ENCODE measurements at places on chromosomes 7 and 10. TPM values are rescaled to one million over a fixed set of nuclear protein-coding genes. Genes with fewer than 3 reads are reported as not detected.

The CTAGE4 gene
- total RNA-seq = 1.2 TPM

The NEUROD6 gene
- total RNA-seq = not detected

The CPN1 gene
- total RNA-seq = not detected

The GOT1 gene
- 83.5 TPM for total RNA-seq

The SUGCT gene
- 1.2 TPM for total RNA-seq

The IFIT1B gene
- total RNA-seq = not detected

The FOXI2 gene
- total RNA-seq = not detected

The DENND2A gene
- not detected for total RNA-seq

The SUN3 gene
- not detected for total RNA-seq

The EPHA1 gene
- 2.4 TPM for total RNA-seq

- no peak for DNase-seq
Measured at GRCh38 chr10:77004917-77005564, 632.6 kb downstream of the KCNMA1 start.

- DNase-seq = no peak
Measured at GRCh38 chr10:28878236-28878970, 201.1 kb downstream of the BAMBI start.

DNA sequence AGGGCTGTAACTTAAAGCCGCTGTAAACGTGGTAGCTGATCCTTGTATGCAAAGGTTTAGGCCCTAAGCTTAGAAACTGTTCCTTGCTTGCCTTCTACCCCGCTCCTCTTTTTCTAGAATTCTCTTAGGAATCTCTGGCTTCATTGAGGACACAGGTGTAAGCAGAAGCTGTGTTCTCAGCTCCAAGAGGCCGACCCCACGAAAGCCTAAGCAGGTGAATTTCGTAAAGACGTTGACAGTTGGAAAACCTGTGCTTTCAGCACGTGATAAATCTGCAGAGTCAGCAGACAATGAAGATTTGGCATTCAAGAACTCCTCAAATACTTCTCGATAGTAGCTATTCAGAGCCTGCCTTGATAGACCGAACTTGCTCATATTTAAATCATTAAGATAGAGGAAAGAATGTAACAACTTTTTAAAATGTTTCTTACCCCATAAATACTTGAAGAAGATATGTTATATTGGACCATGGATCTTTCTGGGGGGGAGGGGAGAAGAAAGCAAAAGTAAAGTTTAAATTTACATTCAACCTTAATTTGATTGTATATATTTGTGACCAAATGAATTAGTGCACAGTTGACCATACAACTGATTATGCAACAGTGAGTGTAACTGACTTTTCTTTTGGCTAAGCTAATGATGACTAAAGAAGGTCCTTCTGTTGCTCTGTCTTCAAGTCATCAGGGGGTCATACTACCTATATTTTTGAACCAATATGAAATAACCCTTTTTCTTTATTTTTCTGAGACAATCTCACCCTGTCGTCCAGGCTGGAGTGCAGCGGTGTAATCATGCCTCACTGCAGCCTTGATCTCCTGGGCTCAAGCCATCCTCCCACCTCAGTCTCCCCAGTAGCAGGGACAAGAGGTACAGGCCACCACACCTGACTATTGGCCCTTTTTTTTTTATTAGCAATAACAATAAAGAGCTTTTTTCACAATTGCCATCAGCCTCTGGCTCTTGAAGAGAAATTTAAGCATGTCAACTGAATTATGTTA lies 1.2 kb upstream of the GDI2 start:
- no peak for DNase-seq

DNA sequence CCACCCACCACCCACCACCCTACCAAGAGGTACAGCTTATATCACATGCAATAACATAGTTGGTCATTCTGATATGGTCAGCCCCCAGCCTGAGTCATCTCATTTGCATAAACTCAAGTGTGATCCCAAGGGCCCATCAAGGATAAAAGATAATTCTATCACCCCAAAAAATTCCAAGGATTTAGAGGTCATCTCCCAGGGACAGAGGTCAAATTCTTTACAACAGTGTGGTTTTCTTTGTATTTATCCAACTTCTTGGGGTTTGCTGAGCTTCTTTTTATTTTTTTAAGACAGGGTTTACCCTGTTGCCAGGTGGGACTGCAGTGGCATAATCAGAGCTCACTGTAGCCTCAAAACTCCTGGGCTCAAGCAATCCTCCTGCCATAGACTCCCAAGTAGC lies 9.4 kb upstream of the GTPBP10 start:
- no peak for DNase-seq

- DNase-seq = no peak
Measured at GRCh38 chr7:11478882-11479281, 353.1 kb downstream of the THSD7A start.

- peak; percentile 81 for DNase-seq
Measured at GRCh38 chr7:114825423-114825951, 96.4 kb upstream of the MDFIC start.

- DNase-seq = no peak
Measured at GRCh38 chr10:7547829-7548228, 118.9 kb downstream of the ITIH5 start.

GRCh38 chr7:5550831-5551230 lies 127.2 kb upstream of the TNRC18 start:
- DNase-seq = no peak

DNA sequence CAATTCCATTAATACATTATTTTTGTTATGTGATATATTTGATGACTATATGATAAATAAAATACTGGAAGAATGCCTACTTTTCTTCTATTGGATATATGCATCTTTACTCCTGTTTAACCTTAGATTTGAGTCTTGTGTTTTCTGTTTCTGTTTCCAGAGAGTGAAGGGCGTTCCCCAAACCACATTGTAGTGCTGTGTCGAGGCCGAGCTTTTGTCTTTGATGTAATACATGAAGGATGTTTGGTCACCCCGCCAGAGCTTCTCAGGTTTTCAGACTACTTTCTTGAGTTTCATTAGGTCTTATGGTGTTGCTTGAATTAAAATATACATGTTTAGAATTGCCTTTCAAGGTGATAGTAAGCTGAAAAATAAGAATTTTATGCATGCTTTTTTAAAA lies 23.8 kb downstream of the CROT start:
- peak; percentile 45 for DNase-seq

- no peak for DNase-seq
Measured at GRCh38 chr7:37429435-37429791, 19.3 kb downstream of the ELMO1 start.

DNA sequence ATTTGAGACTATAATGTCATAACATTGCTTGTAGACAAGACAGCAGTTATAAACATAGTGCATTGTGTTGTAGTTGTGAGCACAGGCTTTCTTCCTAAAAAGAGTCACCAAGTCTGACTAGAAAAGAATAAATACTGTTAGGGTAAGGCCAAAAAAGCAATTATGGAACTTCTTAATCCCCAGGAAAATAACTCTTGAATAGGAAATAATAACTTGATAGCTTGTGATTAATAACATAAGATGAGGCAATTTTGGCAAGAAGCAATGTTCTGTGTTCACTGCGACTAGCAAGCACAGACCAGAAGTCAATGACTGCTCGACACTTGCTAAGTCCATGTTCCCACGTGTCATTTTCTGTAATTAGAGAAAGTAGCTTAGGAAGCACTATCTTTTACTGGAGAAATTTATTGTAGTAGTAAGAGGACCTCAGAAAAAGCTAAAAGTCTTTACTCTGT lies 97.1 kb downstream of the AGMO start:
- no peak for DNase-seq

GRCh38 chr10:76309741-76310587 lies 878.5 kb downstream of the LRMDA start:
- DNase-seq = no peak

DNA sequence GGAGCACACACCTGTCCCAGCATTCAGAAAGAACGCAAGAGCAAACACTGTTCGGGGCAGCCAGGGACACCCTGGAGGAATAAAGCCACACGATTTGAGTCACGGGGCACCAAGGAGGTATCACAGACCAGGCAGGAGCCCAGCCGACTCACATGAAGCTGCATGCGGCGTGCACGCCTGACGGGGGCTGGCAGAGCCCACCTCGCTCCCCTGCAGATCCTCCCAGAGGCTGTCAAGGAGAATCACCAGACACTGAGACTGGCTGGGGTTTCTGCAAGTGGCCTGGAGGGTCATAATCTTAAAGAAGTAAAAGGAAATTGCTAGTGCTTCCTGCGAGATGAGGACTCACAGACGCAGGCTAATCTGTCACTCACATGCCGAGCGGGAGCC lies 61.6 kb downstream of the TCERG1L start:
- no peak for DNase-seq

DNA sequence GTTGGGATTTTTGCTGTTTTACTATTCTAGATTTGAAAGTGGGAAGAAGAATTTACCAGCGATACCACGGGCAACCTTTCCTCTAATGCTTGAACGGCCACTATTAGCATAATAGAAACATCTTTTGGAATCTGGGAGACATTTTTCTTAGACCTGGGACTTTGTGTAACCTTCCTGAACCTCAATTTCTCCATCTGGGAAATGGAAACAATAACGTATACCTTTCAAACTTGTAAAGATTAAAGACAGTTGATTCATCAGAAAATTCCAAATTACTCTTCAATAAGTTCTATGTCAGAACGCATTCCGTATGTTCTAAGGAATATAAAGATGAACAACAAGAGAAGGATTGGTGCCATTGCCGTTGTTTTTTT lies 453 bp upstream of the RNLS start:
- DNase-seq = no peak

DNA sequence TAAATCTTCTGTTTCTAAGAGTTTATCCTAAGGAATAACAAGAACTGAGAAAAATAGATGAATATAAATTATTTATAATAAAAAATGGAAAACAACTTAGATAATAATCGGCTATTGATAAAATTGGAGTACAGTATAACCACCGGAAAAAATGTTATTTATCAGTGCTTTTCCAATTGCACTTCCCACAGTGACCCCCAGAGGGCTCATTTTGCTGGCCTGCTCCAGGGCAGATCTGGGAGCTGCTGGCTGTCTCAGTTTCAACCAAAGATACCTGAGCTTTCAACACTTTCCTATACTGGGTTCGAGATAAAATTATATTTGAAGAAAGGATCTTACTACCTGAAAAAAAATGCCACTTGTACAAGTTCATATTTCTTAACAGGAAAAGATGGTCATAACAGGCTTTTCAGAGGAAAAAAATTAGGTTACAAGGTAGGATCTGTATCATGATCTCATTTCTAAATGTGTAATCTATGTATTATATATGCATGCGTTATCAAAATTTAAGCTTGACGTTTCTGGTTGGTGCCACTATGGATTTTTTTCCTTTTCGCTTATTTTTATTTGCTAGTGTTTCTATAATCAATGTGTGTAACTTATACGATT lies 165.7 kb downstream of the NPSR1 start:
- peak; percentile 75 for DNase-seq

DNA sequence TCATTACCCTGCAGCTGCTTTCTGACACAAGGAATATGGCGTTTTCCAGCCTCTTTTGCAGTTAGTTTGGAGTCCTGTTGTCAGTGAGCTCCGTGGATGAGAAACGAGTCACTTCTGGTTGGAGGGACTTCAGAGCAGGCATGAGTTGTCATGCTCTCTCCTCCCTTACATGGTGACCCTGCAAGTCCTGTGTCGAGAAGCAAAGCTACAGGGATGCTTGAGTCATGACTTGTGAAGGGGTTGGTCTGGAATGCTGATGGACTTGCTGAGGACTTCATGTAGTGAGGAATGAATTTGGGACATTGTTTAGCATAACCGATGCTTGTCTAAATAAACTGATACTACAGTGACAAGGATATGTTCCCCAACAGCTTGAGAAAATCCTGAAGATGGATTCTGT lies 108.8 kb downstream of the ADCYAP1R1 start:
- DNase-seq = no peak

DNA sequence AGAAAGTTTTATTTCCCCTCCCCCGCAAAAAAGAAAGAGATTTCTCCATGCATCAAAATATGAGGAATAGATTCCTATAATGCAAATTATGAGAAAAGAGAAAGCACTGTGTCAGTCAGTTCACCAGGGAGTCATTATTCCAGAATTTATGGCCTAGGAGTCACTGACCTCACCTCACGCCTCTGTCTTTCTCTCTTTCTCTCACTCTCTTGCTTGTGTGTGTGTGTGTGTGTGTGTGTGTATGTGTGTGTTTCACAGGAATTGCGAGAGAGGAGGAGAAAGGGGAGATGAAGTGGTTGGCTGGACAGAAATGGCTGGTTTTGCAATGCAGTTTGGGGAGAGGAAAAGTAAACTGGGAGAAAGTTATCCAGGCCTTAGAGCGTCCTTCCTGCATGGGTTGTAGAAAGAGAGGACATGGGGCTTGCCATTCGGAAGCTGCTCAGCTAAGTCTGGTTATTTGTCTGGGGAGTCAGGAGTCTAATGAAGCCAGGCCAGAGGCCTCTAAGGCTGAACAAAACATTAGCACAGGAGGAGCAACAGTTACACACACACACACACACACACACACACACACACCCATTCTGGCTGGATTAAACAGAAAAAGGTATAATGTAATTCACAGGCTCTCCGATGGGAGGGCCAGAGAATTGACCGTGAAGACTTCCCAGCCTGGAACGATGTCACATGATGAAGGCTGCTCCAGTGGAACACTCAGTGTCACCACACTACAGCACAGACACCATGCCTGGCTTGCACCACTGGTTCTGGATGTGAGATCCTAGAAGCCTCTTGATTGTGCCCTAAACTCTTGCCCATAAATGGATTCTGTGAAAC lies 12.8 kb upstream of the FFAR4 start:
- DNase-seq = no peak

GRCh38 chr7:22452960-22453558 lies 46.9 kb downstream of the STEAP1B start:
- no peak for DNase-seq

GRCh38 chr7:150380463-150380862 lies 1.3 kb downstream of the ZNF775 start:
- no peak for DNase-seq

DNA sequence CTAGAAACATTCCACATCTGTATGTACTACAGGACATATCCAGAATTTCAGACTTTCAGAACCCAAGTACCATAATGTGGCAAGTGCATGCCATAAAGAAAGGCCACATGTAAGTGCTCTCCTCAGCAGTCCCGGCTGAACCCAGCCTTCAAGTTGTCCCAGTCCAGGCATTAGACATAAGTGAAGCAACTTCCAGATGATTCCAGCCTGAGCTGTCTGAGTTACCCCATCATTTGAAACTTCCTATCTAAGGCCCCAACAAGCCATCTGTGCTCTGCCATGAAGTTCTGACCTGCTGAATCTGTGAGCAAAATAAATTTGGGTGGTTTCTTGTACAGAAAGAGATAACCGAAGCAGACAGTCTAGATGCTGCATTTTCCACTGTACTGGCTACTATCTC lies 218.8 kb downstream of the IPMK start:
- no peak for DNase-seq

DNA sequence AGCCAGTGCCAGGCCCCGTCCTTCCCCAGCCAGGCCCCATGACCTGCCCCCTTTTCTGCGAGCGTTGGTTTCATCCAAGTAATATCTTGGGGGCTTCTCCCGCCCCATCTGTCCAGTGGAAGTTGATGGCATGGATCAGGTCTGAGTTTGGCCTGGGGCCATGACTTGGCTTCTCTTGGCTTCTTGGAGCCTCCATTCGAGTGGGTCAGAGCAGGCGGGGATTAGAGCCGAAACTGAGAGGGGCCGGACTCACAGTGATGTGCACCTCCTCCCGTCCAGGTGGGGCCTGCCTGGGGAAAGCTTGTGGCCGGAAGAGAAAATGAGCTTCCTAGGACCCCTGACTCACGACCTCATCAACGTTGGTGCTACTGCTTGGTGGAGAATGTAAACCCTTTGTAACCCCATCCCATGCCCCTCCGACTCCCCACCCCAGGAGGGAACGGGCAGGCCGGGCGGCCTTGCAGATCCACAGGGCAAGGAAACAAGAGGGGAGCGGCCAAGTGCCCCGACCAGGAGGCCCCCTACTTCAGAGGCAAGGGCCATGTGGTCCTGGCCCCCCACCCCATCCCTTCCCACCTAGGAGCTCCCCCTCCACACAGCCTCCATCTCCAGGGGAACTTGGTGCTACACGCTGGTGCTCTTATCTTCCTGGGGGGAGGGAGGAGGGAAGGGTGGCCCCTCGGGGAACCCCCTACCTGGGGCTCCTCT lies 15.1 kb upstream of the LIMK1 start:
- DNase-seq = no peak

Measured in activated CD4-positive, alpha-beta T cell treated with anti-CD3 and anti-CD28 coated beads for 36 hours (primary cell).